ENCODE measurements at places on chromosomes 5 and 9.

DNA sequence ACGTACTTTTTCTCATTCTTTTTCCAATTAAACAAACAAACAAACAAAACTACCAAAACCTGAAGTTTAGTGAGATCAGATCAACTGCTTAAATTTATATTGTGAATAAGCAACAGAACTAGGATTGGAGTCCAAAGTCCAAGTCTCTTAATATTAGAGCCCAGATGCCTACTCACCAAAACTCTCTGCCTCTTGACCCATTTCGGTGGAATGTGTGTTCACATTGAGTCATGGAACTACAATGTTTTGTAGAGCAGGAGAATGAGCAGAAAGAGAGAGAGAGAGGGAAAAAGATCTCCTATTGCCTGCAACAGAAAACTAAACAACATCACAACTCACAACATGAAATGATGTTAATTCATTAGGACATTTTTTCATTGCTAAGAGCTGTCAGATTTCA lies 751.1 kb downstream of the TLR4 start:
- DNase-seq = no peak

DNA sequence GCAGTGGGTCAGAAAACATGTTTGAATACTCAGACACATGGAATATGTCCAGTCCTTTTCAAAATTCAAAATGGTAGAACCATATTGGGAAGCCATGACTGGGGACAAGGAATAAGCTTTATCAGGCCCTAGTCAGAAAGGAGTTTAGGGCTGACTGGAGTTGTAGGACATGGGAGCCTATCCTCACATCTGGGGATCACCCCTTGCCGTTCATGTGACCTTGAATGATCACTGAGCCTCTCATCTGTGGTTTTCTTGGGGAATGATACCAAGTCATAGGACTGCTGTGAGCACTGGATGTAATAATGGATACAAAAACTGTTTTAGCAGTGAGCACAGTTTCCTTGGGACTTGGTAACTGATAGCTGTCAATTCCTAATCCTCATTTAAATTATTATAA lies 84.7 kb downstream of the IQGAP2 start:
- DNase-seq = no peak

DNA sequence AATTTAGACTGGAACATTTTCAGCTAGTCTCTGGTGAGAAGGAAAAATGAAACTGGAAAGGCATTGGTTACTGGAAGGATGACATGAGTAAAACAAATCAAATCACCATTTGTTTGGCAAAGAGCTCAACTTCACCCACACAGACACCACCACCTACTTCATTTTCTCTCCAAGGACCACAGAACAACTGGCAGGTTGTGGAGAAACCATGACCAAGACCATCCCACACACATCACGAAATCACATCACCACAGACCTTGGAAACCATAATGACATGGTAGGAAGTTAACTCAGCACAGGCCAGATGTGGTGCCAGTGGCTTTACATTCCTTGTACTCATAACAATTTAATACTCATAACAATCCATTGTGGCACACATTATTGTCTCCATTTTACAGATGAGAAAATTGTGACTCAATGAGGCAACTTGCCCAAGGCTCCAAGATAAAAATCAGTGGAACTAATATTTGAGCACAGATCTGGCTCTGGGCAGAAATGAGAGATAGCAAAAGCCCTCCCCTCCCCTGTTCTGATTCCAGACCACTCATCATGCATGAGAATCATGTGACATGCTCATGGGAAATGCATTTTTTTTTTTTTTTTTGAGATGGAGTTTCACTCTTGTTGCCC lies 7.5 kb downstream of the OR1K1 start:
- no peak for DNase-seq

GRCh38 chr5:111720333-111720890 lies 36.6 kb downstream of the NREP start:
- no peak for DNase-seq

- no peak for DNase-seq
Measured at GRCh38 chr9:131105952-131106351, 9.6 kb downstream of the AIF1L start.

GRCh38 chr9:132742821-132743311 lies 72.6 kb downstream of the GTF3C4 start:
- DNase-seq = no peak

GRCh38 chr5:172511952-172512351 lies 57.6 kb upstream of the SH3PXD2B start:
- DNase-seq = no peak

- peak; percentile 82 for DNase-seq
Measured at GRCh38 chr5:134184155-134185135, 7.7 kb upstream of the SKP1 start.

DNA sequence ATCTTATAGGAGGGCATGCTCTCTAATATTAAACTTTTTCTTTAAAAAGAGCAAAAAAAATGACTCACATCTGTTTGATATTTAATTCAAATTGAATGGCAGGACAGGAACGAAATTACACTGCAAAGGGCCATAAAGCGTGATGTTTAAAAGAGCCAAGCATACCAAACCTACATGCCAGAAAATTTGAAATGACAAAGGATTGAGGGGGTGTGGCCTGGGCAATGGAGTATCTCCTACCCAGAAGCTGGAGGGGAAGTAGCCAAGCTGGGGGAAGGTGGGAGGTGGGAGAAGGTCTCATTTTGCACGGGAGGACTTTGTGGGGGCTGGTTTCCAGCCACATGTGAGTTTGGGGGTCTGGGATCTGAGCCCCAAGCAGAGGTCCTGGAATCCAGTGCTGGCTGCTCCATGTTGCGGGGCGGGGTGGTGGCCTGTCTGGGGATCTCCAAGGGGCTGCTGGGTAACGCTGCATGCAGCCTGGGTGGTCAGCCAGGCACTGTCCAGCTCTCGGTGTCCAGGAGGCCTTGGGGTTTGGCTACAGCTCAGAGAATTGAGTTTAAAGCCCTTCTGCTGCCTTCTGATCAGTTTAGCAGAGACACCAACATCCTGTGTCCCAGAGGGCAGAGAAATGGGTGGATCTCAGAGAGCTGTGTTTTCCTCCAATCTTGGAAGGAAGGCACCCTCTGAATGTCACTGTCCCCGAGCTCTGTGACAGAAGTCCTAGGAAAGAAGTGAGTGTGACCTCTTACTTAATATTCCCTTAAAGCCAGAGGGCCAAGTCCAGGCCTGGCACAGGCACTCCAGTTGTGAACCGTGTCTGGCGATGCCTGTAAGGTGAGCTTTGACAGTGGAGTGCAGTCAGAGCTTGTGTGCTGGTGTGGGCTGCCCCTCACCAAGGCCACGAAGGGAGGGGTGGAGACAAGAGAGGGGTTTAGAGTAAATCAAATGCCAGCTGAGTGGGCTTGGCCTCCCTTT lies 7.6 kb downstream of the DCANP1 start:
- no peak for DNase-seq

GRCh38 chr9:20713172-20713571 lies 29.1 kb downstream of the FOCAD start:
- no peak for DNase-seq

DNA sequence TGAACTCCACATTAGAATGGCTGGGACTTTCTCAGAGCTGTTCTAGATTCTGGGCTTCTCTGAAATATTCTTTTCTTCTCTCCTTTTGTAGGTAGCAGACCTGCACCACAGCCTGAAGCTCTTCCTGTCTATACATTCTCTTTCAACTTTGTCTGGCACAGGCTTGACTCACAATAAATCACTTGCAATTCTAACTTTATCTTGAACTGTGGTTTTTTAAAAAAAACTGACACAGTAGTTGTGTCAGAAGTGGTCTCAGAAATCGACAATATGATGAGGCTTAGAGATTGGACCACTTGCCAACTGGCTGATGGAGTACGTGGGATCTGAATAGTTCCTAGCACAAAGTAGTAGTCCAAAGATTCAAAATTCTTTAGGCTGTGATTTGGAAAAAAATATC lies 24.1 kb upstream of the CDH9 start:
- DNase-seq = no peak

DNA sequence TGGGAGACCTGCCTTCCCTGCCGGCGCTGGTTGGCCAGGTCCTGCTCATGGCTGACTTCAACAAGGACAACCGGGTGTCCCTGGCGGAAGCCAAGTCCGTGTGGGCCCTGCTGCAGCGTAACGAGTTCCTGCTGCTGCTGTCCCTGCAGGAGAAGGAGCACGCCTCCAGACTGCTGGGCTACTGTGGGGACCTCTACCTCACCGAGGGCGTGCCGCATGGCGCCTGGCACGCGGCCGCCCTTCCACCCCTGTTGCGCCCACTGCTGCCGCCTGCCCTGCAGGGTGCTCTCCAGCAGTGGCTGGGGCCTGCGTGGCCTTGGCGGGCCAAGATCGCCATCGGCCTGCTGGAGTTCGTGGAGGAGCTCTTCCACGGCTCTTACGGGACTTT lies 10.6 kb downstream of the DIPK1B start:
- no peak for DNase-seq

DNA sequence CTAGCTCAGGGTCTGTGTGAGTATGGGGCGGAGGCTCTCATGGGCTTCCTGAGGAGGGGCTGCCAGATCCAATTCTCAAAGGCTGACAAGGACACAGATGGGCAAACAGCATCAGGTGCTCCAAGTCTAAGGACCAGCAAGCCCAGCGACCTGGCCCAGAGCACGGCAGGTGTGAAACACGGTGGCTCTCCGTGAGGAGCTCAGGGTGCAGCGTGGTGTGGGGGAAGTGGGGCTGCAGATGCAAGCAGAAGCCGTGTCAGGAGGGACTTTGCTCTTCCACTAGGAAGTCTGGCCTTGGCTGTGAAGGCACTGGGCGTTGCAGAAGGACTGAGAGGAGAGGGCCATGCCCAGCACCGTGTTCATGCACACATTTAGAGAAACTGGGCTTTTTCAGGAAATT lies 420.0 kb downstream of the GADD45G start:
- DNase-seq = no peak

- no peak for DNase-seq
Measured at GRCh38 chr5:74651710-74652109, 11.2 kb upstream of the ENC1 start.

DNA sequence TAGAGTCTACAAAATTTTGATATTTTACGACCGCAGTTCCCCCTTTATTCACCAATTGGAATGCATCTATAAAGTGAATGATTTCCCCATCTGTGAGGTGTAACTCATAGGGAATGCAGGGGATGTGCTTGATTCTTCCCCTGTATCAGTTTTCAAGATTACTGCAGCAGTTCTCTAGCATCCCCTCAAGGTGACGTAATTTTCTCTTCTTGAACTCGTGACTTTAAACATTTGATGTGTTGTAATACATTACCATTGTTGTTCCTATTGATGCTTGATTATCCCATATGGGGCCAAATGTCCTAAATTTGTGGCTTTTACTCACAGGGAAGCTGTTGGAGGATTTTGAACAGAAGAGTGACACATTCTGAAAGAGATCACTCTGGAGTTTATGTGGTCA lies 240.2 kb downstream of the CD180 start:
- no peak for DNase-seq

DNA sequence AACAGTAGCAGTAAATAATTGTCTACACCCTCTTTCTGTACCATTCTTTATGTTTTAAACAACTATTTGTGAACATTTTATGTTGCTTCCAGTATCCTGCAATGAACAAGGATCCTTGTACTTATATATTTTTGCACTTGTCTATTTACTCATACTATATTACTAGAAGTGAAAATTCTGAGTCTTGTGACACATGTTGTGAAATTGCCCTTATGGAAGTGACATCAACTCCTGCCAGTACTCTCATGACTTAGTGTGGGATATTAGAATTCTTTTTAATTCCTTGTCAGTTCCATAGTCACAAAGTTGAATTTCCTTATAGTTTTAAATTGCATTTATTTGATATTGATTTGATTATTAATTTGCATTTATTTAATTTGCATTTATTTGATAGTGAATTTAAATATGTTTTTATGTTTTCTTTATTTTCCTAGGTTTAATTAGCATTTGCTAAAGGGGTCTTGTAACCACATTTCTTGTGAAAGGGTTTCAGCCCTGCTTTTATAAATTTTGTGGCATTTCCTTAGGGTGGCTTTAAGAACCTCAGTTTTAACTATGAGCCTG lies 27.7 kb downstream of the PARP8 start:
- no peak for DNase-seq

DNA sequence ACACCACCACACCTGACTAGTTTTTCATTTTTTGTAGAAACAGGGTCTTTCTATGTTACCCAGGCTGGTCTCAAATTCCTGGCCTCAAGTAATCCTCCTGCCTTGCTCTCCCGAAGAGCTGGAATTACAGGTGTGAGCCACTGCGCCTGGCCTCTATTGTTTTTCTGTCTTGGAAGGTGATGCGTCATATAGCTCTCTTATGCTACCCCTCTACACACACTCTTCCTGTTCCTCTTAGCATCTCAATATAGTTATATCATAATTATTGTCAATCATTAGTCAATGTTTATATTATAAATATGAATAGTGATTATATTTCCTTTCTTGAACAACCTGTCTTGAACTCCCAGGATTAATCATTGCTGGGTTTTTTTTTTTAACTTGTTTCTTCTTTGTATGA lies 7.3 kb downstream of the PKD2L2 start:
- DNase-seq = no peak

DNA sequence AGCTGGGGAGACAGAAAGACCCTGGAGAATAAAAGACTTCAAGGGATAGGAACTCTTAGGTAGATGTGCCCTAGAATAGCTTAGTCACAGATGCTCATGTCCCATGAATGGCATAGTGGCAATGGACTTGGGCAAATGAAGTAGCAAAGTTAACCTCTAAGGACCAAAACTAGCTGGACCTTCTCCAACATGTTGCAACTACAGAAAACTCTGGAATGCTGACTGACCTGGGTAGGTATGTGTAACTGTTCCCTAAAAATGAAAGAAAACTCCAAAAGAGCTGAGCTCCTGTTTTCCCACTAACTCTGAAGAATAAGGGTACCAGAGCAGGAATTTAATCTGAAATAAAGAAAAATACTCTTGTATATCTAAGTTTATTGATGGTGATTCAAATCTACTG lies 12.5 kb upstream of the LPAR1 start:
- no peak for DNase-seq

- DNase-seq = no peak
Measured at GRCh38 chr9:36550135-36550534, 22.6 kb upstream of the MELK start.

- DNase-seq = no peak
Measured at GRCh38 chr5:119582987-119583386, 46.4 kb upstream of the FAM170A start.

- no peak for DNase-seq
Measured at GRCh38 chr5:20224046-20224445, 236.0 kb upstream of the CDH18 start.

DNA sequence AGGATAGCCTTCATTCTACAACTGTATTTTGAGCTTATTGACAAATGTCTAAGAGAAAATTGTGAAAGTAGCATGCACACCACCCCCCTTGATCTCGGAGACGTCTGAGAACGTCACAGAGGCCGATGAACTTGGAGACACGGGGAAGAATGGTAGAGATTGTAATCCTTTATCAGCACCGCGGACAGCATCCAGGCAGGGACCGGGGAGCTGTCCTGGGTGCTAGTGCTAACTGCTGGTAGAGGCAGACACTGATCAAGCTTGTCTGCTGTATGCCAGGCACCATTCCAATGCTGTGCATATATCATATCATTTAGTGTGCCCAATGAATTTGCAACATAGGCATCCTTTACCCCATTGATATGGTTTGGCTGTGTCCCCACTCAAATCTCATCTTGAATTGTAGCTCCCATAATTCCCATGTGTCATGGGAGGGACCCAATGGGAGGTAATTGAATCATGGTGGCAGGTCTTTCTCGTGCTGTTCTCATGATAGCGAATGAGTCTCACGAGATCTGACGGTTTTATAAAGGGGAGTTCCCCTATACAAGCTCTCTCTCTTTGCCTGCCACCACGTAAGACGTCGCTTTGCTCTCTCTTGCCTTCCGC lies 98.8 kb downstream of the LHX2 start:
- peak; percentile 34 for DNase-seq

- DNase-seq = no peak
Measured at GRCh38 chr9:113486327-113486726, 22.8 kb downstream of the RGS3 start.

Measured in CD4-positive, alpha-beta T cell treated with Interleukin-21 for 1 hour (primary cell).